ENCODE measurements at places on chromosomes 3 and 15.

DNA sequence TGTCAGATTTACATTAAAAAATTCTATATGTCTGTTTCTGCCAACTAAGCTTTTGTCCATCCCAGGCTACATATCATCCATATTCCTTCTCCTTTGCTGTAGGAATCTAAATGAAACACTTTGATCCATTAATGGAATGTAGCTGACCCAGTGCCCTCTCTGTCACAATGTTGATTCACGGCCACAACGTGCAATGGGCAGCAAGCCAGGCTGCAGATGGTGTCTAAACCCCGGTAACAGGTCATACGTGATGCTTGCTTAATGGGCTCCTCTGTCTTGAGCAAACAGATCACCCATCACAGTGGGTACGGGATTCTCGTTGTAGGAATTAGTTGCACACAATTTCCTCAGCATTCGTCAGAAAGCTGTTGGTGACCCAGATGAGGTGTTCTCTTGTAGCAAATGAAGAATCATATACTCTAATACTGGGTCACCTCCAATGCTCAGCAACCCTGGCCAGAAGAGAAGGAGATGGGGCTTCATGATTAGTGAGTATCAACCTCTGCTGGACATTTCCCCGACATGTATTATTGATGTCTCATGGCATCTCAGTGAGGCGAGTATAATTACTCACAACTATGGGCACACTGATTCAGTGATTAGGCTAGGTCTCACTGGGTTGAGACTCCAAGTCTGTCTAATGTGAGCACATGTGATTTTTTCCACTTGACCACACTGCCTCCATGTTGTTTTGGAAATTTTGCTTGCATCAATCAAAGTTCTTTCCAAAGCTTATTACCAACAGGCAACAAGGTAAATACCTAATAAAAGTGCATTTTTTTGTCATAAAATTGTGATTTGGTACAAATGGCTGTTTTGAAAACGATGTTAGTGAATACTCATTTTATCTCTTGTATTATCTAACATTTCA lies 12.9 kb upstream of the DCBLD2 start:
- DNase-seq = peak; percentile 57

GRCh38 chr3:127669541-127670228 lies 3.1 kb upstream of the ABTB1 start:
- DNase-seq = no peak

GRCh38 chr3:10722911-10723310 lies 93.1 kb upstream of the SLC6A11 start:
- DNase-seq = no peak

DNA sequence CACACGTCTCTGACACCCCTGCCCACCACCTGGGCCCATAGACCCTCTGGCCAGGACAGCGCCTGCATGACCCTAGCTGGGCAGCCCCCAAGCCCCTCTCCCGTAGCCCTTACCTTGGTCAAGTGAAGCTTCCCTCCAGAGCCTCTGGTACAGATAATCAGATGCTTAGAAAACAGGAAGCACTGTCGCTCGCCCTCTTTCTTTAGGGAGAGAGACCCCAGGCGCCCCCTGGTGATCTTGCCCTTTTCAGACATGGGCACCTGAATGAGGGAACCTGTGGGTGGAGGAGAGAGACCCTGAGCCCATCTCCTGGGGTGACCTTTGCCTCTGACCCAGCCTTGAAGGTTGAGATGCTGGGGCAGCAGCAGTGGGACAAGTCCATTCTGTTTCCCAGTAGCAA lies 65.4 kb downstream of the RASGRF1 start:
- no peak for DNase-seq

- DNase-seq = peak; percentile 46
These were observed 69.2 kb downstream of the ISG20 start for GRCh38 chr15:88707771-88708654.

DNA sequence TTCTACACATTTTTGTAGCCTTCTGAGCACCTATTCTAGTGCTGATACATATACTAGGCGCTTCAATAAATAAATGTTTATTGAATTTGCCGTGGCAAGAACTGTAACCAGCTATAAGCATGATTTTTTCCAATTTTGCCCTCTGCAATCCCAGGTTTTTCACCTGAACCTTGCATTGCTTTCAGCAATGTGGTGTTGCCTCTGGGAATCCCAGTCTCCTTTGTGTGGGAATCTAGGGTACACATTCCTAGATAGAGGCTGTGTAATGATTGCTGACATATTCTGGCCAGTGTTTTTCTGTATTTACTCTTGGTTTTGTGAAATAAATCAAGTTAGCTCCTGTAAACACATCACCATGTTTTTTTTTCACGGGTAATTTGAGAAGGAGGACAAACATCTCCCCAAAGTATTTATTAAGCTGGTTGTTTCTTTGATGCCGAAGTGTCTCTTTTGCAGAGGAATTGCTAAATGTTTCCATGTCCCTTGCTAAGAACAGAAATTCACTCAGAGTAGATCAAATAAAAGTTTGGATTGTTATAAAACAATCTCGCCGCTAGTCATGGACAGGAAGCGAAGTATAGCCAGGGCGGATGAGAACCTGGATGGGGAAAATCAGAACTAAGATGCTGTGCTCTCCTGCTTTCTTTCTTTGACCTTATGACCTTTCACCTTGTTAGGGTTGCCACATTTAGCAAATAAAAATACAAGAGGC lies 1.2 kb downstream of the CFAP91 start:
- DNase-seq = no peak

DNA sequence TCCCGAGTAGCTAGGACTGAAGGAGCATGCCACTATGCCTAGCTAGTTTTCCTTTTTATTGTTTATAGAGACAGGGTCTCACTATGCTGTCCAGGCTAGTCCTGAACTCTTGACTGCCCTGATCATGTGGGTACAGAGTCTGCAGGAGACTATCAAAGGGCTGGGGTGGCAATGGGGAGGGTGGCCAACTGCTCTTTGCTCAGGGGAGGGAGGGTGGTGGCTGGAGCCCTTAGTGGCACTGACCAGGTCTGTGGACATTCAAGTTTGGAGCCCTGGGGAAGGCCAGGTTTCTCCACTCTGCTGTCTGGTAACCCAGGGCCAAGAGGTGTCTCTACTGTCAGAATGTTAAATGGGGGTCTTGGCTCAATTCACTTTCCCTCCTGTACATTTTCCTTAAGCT lies 122.0 kb downstream of the SEC22A start:
- DNase-seq = no peak

GRCh38 chr3:16441371-16441875 lies 72.1 kb downstream of the RFTN1 start:
- DNase-seq = no peak

DNA sequence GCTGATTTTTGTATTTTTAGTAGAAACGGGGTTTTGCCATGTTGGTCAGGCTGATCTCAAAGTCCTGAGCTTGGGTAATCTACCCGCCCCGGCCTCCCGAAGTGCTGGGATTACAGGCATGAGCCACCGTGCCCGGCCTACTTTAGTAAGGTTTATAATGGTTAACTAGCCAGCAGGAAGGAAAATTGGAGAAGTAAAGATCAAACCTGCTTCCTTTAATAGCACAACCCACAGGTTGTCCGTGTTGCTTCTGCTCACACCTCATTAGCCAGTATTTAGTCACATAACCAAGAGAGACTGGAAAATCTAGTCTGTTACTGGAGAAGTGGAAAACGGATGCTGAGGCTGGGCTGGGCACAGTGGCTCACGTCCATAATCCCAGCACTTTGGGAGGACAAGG lies 51.9 kb upstream of the TBL1XR1 start:
- peak; percentile 87 for DNase-seq

DNA sequence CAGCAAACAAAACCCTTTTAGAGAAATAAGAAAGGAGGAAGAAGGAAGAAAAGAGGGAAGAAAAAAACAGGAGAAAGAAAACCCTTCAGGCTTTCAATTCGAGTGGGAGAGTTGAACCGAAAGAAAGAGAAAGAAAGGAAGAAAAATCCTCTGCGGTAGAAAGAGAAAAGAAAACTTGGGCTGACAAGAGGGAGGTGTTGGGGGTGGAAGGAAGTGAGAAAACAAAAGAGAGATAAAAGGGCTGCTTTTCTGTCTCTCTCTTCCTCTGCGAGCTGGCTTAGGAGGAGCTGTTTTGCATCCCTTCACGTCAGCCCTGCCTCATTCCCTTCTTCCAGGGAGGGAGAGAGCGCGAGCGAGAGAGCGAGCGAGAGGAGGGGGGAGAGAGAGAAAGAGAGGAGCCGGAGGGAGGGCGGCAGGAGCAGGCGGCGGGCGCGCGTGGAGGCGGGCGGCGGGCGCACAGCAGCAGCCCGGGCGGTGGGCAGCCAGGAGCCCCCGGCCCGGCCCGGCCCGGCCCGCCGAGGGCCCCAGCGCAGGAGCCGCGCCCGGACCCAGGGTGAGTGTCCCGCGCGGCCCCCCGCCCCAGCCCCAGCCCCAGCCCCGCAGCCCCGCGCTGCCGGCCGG lies at the start of gene ZNF710:
Gene ZNF710 (plus strand): TSS at position 263 of the 621 bp plus-strand sequence. CDS start 65,814 bp downstream, outside the sequence.
- DNase-seq = peak; percentile 68

- peak; percentile 55 for DNase-seq
These were observed 15.4 kb downstream of the IGSF10 start for GRCh38 chr3:151445273-151446001.

GRCh38 chr3:175398676-175399075 lies 539.5 kb downstream of the NAALADL2 start:
- DNase-seq = no peak

DNA sequence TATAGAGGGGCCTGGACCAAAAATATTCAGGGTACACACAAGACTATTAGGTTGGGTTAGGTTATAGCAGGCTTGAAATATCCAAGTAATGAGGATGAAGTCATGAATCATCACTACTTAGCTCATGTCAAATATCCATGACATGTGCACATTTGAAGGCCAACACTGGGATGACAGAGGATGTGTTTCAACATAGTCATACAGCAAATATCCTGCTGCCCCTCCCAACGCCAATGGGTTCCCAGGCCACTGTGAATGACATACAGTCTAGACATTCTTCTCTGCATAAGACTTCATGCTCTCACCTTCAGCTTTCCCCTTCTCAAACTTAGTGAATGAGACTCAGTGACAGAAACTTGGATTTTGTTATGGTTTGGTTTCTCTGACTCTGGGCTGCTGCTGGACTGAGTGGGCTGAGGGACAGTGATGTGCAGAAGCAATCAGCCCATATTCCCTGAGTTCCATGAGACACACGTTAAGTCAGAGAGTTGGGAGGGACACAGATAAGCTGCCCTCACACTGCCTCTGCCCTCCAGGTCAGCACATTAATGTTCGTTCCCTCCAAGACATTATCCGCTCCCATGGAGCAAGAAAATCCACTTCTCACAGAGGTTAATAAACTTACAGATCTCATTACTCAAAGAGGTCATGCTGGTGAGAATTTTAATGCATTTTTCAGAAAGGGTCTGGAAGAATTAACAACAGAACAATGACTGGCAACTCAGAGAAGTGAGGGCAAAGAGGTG lies 15.4 kb downstream of the HOMER2 start:
- peak; percentile 96 for DNase-seq

- DNase-seq = no peak
These were observed 451.9 kb downstream of the LPP start for GRCh38 chr3:188605905-188606304.

DNA sequence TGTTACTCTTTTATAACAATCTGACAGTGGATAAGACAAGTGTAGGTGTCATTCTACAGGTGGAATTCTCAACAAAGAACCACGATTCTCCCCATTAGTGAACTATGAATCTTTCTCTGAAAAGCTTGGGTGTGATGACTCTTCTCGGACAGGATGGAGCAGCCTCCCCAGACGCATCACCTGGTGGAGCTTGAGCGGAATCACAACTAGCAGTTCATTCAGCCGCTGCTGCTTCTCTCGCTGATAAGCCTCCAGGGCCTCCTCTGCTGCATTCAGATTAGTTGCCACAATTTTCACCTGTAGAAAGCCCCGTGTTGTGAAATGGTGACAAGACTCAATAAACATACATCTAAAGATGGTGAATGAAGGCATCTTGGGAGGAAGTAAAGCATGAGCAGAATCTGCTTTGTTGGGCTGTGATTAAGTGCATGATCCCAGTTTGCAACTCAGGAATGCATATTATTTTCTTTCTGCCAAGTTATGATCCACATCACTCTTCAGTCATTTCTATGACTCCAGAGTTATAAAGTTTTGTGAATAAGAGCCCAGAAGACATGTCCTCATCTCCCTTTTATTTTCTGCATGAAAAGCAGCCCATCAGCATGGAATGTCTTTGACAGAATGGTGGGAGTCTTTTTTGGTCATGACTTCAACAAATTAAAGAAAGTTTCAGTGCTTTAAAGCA lies 93.6 kb downstream of the BOC start:
- no peak for DNase-seq

- peak; percentile 14 for DNase-seq
These were observed 162.5 kb downstream of the AKAP13 start for GRCh38 chr15:85542895-85543331.

DNA sequence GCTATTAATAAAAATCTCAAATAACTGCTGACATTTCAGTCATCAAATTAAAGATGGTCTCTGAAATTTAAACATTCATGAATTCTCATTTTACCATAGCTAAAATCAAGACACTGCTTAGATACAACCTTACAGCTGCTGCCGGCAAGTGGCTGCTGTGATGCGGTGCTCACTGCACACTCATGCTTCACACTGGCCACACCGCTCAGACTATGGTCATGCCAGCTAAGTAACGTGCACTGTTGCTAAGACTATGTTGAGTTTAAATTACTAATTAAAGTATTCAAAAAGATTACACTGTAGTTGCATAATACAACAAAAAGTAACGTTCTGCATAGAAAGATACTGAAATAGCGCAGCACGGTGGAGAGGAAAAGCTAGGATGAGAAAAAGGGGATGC lies 12.1 kb downstream of the ATP13A3 start:
- DNase-seq = no peak

DNA sequence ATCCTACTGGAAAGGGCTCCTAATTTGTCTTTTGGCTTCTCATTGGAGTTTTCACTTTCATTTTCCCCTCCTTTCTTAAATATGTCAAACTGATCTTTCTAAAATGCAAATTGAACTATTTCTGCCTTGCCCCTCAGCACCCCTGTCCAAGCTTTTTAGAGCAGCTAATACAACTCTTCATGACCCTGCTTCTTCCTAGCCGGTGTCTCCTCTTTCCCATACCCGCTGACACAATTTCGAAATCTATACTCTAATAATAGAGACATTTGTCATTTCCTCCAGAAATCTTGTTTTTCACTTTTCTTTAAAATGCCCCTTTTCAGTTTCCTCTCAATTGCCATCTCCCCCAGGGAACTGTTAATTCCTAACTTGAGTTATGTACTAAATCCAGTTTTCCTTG lies 2.9 kb upstream of the EPHA3 start:
- DNase-seq = no peak

- DNase-seq = no peak
These were observed 226.0 kb upstream of the GOLGA6L4 start for GRCh38 chr15:84009616-84010015.

DNA sequence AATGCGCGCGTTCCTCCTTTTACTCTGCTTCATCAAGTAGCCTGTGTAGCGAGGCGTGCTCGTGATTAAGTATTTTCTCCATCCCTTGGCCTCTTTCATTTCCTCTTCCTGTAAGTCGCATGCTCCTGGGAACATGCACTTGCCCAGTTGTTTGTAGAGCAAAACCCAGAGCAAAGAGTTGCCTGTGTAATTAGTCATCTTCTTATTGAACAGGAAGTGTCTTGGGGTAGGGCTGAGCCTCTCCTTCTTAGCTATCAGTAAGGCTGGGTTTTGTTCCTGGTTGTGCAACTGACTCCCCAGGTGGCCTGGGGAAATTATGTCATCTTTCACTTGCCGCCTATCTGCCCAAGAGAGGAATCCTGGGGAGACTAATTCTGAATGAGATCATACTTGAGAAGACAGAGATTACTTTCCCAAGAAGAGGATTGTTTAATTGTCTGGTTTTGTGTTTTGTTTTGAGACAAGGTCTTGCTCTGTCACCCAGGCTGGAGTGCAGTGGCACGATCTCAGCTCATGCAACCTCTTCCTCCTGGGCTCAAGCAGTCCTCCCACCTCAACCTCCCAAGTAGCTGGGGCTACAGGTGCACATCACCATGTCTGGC lies 14.9 kb downstream of the LIPH start:
- peak; percentile 100 for DNase-seq

GRCh38 chr3:51954105-51954504 lies 1.1 kb upstream of the GPR62 start:
- no peak for DNase-seq

Measured in kidney tubule cell (primary cell).